ENCODE measurements at places on chromosomes 16 and 17. TPM values are rescaled to one million over a fixed set of nuclear protein-coding genes. Genes with fewer than 3 reads are reported as not detected.
A peak's percentile ranks its signal among the peaks of the same experiment; 100 is the strongest.

DNA sequence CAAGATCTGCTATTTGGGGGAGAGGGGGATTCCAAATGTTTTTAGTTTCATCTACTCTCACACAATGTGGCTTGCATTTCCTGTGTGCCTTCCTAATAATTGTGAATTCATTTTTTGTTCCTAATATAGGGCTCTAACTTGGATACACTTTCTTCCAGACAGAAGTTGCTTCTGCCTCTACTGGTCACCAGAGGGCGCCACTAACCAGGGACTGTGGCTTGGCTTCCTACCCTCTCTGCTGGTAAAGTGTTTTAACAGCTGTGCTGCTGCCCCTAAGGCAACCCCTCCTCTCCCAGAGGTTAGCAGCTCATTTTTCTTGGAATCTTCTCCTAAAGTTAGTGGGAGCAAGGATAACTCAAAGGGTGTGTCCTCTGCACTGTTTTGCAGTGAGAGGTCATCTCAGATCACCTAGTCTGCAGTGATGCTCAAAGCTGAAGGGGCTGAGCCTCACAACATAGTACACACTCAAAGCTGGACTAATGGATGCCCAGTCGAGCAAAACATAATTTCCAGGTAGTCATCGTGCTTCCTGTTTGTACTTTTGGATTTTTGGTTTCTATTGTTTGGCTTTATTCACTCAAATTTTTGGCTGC lies 5.0 kb upstream of the PRSS54 start:
- peak; percentile 65 for DNase-seq

DNA sequence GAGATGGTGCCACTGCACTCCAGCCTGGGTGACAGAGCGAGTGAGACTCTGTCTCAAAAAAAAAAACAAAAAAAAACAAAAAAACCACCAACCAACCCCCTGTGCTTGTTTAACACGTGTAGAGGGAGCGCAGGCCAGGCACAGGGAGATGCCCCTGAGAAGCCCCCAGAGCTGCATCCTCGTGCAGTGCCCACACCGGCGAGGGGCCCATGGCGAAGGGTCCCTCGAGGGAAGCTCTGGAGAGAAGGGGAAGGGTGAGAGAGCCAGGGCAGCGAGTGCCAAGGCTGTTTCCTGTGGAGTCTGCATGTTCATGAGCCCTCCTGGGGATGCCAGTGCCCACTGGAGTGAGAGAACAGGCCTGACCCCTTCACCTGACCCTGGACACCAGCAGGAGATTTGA lies 47.8 kb upstream of the GSE1 start:
- no peak for DNase-seq

GRCh38 chr16:47461598-47462266 lies 601 bp downstream of the PHKB start:
- no peak for DNase-seq

- peak; percentile 4 for DNase-seq
These were observed 102.6 kb upstream of the ZNF750 start for GRCh38 chr17:82942166-82943130.

DNA sequence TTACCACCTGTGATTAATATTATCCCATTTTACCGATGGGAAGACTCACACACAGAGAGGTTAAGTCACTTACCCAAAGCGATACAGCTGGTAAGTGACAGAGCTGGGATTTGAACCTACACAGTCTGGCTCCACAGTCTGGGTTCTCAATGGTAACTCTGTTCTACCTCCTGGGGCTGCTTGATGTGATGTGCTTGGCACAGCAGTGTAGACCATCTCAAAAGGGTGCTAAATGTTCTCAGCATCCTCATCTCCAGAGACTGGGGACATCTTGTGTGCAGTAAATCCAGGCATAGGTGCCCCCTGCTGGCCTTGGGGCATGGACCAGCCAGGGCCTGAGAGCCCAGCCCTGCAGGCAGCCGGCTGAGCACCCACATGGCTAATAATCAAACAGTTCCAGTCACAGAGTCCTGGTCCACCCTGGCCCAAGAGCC lies 15.4 kb upstream of the KATNB1 start:
- peak; percentile 56 for DNase-seq

- DNase-seq = peak; percentile 77
These were observed at the start of gene ZNF768 for GRCh38 chr16:30526137-30526822. Gene ZNF768, minus strand, starts transcription at chr16:30526566. Its CDS starts 153 bp downstream, at chr16:30526413.

- DNase-seq = no peak
These were observed 29.4 kb upstream of the SUPT4H1 start for GRCh38 chr17:58381124-58382035.

DNA sequence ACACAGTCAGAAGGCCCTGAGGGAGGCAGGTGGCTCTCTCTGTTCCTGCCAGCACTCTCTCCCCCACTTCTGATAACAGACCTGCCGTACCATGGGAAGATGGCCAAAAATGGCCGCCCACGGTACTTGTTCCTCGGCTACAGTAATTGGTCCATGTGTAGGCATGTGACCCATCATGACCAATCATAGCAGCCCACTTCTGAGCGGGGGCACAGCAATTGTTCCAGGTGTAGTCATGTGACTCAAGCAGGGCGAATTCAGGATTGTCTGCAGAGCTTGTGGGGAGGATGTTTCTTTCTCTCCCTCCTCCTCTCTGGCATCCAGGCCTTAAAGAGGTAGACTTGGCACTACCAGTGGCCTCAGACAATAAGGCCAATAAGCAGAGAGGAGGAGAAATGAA lies 250.4 kb downstream of the MRTFB start:
- no peak for DNase-seq

GRCh38 chr16:74984529-74985296 lies at the start of gene WDR59:
Gene WDR59, minus strand, starts transcription at chr16:74985123. Its CDS starts 106 bp downstream, at chr16:74985017.
- DNase-seq = peak; percentile 100

DNA sequence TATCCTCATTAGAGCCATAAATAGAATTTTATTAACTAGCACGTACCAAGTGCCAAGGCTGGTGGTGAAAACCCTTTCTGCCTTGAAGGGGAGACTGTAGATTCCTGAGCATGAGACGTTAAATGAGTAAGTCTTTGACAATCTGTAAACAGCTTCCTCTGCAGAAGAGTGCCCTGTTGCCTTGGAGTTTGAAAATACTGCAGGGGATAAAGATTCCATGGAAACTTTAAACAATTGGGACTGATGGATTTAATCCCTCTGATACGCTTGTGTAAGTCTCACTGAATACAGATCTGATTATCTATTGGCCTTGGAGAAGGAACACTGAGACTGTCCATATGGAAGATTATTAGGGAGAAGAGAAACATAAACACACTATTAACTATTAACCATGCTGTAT lies 1053.4 kb upstream of the RBFOX1 start:
- DNase-seq = no peak

DNA sequence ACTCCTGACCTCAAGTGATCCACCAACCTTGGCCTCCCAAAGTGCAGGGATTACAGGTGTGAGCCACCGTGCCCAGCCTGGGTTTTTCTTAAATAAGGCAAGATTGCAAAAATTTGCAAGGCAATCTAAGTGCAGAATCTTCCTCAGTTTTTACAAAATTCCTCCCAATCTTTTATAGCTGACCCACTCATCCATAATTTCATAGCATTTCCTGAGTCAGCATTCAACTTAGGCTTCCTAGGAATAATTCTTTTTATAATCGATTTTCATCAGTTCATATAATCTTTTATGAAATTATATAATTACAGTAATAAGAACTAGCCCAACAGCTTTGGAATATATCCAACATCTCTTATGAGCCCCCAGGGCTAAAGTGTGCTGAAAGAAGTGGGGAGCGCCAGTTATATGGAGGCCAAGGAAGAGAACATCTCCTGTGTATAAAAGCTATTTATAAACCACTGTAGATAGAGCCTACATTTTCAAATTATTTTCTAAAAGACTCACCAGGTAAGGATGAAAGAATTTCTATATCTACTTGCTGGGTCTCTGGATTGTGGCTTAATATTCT lies 14.8 kb downstream of the COIL start:
- DNase-seq = no peak

DNA sequence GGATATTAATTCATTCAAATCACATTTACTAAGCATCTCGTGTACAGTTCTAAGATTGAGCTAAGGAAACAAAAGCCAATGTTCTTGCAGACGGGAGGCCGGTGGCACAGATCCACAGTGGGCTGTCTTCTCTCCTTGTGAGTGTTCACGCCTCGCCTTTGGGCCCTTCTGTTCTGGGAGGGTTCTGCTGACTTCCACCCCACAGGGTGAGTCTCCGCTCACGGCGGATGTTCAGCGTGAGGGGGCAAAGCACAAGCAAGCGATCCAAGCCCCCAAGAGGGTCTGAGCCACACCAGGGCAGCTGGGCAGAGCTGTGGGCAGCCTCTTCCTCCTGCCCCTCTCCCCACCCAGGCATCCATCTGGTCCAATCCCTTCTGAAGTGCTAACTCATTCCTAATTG lies 84.3 kb upstream of the DOC2B start:
- DNase-seq = no peak

DNA sequence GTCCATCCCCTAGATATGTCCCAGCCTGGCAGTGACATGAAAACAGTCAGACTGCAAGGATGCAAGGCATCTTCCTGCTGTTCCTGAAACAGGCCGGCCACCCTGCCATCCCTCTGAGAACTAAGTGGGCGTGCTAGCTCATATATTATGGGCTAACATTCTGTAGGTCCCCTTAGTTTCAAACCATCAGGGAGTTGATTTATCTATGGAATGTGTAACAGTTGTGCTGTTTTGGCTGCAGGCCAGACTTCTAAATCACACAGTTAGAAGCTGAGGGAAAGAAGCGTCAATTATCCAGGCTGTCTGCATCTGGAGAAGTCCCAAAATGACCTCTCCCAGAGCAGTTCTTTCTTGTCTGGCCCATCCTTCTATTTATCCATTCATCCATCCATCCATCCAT lies 102.7 kb upstream of the DNAH9 start:
- no peak for DNase-seq

Gene RGS11
- total RNA-seq = 1.8 TPM

Gene ZNF263
- 24.9 TPM for total RNA-seq

Gene TMEM100
- 1.1 TPM for total RNA-seq
